ENCODE measurements at places on chromosomes 4 and X.

GRCh38 chr4:64911846-64912245, 502.6 kb upstream of the TECRL start:
- DNase-seq, result no peak

DNA sequence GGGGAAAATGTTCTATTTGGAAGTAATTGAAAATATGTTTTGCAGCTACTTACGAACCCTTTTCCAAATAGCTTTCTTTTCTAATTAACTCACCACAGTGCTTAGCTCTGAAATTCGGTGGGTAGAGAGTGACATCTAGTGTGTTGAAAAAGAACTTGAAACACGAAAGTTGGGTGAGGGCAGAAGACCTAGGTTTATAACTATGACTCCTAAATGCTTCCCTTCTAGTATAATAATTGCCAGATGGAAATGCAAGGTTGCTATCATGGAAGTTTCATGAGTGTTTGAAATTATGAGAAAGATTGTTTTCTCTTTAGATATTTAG, 77.3 kb upstream of the NOCT start:
- peak; percentile 84 for DNase-seq

DNA sequence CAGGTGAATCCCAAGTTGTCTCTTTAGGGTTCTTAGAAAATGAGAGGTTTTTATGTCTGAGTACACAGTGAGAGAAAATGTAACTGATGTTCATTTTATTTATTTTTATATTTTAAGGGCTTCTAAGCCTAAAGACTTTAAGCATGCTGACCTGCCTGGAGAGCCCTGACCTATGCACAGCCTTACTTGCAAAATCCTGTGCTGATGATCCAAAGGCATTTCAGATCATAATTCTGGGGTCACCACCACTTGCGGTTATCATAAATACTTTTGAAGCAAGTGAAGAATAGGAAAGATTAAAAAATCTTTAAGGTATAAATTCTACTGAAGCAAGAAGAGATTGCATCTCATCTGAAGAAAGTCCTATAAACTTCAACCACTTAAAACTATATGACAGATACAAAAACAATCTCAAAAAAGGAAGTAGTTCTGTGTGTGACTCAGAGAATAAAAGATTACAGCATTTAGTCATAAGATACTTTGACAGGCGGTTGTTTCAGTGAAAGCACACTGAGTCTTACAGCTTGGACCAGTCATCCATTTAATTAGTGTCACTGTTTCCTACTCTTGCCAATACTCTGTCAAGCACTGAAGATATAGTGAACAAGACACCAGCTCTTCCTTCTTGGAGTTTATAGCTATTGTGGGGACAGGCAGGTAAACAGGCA, 245.2 kb upstream of the DIPK2B start:
- peak; percentile 33 for DNase-seq

GRCh38 chr4:94941706-94942105, 184.0 kb downstream of the BMPR1B start:
- no peak for DNase-seq

DNA sequence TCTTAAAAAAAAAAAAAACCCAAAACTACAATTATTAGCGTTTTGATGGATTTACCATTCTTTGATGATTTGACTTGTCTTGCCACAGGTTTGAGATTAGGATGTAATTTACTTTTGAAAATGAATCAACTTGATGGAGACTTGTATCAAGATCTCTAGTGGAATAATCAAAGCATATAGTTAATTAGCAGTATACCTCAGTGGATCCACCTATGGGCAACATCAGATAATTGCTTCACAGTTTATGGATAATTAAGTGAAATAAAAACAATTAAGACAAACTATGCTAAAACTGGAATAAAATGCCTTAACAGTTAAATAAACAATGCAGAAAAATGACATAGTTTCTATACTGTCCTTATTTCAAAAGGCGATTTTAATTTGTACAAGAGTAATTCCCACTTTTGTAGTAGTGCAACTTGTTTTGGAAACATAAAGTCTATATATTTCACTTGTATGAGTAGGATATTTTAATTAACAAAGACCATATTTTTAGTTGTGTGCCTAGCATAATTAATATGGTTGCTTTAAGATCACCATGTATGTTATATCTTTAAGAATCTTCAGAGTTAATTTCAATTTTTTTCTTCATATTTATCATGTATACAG, 4.2 kb downstream of the CPEB2 start:
- peak; percentile 43 for DNase-seq

- no peak for DNase-seq
Observed at GRCh38 chrX:38992441-38993096, 191.3 kb downstream of the MID1IP1 start.

Measured in Kasumi-1 (cell line).